ENCODE measurements at places on chromosomes 2 and 18.

GRCh38 chr2:64049633-64050220, 30.5 kb upstream of the VPS54 start:
- DNase-seq: peak; percentile 68

GRCh38 chr2:159616286-159616701, at the start of gene BAZ2B:
Gene BAZ2B, minus strand, starts transcription at chr2:159616548. Its CDS starts 137,829 bp downstream, at chr2:159478719.
- DNase-seq: no peak

GRCh38 chr18:3510896-3511295, 60.9 kb downstream of the TGIF1 start:
- no peak for DNase-seq

- DNase-seq: no peak
These were observed 23.4 kb upstream of the ITGA6 start for GRCh38 chr2:172403881-172404468.

- DNase-seq: no peak
These were observed 25.8 kb downstream of the AAK1 start for GRCh38 chr2:69617744-69618143.

DNA sequence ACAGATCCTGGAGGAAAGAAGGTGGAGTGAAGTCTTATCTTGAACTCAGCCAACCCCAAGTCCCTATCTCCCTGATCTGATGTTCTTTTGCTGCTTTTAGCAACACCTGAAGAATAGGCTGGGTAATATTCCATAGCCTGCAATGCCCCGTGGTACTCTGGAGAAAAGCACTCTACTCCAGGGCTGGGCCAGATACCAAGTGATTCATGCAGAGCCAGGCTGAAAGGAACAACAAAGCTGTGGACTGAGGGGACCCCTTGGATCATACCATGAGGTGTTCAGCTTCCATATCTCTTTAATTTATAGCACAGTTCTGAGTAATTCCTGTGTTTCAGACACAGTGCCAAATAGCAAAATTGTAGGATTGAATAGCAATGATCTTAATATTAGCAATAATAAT, 130.6 kb downstream of the NXPH2 start:
- DNase-seq: no peak

DNA sequence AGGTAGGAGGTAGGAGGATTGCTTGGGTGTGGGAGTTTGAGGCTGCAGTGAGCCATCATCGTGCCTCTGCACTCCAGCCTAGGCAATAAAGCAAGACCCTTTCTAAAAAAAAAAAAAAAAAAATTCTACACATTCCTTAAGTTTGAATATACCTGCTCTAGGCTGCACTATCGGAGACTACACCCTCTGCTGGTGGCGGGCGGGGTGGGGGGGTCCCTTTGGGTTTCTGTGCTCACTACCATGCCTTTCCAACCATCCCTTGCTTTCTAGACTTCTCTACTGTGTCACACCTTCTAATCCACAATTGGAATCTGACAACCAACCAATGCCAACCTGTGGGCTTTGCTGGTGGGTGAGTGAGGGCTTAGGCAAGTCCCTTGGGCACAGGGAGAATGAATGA, 34.7 kb upstream of the FAM136A start:
- no peak for DNase-seq

GRCh38 chr2:120483355-120483754, 137.4 kb downstream of the INHBB start:
- no peak for DNase-seq

DNA sequence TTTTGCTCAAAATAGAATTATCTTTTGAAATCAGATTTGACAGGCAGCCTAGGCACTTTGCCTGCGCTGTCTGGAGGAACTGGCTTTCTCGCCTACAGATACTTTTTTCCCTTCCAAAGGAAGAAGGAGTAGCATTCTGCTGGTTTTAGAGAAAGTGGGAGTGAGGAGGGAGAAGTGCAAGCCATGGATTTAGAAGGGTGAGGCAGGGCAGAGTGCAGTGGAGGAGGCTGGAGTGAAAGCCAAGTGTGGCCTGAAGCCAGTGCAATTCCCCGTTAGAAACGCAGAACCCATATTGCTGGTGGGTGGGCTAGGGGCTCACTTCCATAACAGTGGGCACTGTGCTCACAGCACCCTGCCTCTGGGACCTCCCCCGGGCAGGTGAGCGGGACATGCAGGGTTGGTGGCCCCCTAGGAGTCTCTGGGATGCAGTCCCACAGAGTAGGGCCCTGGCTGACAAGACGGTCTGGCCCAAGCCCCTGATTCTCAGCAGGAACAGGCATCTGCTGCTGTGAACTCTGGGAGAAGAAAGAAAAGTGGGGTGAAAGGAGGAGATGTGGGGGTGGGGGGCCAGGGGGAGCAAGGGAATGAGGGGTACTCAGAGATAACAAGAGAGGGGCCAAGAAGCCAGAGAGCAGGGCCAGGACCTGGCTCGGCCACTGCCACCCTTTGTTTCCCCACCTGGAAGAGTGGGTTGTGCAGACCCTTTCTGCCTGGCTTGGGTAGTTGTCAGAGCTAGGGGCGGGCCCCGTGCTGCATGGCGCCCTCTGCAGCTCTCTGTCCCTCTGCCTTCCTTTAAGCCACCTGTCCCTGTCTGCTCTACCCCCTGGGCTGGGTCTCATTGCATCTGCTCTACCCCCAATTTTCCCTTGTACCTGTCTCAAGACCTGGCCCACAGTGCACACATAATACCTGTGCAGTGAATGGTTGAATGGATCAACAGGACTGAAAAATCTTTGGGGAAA, 273.5 kb upstream of the HS6ST1 start:
- DNase-seq: no peak

GRCh38 chr2:131394147-131394931, 30.4 kb upstream of the RAB6D start:
- no peak for DNase-seq

DNA sequence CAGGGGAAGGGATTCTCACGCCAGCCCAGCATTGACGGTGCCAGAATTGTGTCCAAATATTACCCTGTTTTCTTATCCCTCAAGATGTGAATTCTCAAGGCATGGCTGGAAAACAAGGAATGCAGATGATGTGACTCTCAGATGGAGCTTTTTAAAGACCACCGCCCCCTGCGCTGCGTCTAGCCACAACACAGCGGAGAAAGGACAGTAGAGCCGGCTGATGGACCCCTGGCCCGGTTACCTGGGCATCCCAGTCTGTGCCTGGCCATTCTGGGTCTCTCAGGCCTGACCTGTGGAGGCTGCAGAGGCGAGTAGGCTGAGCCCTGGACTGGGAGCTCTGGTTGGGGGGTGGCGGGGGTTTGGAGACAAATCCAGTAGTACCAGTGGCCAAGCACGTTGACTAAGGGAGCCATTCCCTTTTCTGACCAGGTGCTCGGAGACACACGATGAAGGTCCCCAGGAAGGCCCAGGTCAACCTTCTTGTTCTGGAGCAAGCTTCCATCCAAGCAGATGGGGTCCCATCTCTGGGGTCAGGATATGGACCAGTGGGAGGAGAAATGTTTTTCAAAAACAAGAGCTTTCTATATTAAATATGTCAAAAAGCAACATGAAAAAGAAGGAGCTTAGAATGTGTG, 5.3 kb downstream of the CAPN13 start:
- no peak for DNase-seq

DNA sequence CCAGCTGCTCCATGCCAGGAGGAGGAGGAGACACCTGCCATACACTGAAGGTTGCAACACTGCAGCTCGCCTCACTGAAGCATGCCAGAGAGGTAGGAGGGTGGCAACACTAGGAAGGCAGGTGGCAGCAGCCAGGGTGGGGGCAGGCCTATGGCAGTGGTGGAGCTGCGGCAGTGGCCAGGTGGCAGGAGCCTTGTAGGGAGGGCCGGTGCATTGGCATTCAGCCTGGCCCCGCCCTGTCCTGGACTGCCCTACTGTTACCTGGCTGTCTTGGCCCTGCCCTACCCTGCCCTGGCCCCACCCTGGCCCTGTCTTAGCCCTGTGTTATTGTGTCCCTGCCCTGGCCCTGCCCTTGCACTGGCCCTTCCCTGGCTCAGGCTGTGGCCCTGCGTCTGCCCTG, 7.4 kb upstream of the ANKRD62 start:
- DNase-seq: no peak

DNA sequence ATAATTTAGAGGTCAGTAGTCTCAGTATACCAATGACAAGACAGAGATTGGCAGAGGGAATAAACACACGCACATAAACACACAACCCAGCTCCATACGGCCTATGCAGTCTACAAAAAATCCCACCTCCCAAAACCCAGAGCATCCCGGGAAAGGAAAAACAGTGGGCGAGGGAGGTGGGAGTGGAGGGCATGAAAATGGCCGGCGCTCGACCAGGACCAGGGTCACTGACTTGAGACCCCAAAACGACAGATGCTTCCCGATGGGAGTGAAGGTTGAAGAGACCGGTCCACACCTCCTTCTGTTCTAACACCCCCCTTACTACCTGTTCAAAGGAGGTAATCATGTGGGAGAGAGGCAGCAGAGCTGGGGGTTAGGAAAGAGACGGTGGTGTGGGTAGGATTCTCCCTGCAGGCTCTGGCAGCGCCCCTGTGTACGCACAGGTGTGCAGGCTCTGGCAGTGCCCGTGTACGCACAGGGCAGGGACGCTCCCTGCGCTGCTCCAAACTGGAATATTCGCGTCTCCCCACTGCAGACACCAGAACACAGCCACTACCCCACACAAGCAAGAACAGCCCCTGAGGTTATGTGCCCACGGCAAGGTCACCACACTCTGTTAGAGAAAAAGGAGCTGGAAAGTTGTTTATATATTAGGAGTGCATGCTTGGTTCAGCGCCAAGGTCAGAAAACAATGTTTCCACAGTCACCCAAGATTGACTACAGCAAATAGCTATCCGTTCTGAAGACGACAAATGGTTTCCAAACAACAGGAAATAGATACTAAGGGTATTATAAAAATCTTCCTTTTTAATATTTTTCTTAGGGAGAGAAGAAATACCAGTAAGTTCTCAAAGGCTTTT, 67.9 kb downstream of the EIPR1 start:
- DNase-seq: no peak

DNA sequence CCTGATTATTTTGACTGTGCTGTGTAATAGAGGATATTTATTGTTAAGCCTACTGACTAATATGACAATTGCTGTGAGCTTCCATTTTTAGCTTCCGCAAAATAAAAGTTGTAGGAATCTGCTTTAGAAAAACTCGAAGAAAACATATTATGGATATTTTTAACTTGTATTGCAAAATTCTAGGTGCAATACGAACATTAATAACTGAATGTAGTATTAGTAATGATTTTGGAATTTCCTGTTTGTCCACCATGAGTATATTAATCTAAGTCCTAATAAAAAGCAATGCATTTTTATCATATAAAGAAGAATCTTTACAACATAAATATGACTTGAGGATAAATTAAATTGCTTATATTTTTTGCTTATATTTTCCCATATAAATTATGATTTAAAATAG, 2.4 kb upstream of the DSC3 start:
- DNase-seq: no peak

- DNase-seq: no peak
These were observed 193.8 kb downstream of the SEPTIN10 start for GRCh38 chr2:109419960-109420370.

- DNase-seq: peak; percentile 30
These were observed 589 bp upstream of the SGPP2 start for GRCh38 chr2:222423632-222424275.

GRCh38 chr18:62324181-62324828, 805 bp upstream of the TNFRSF11A start:
- DNase-seq: no peak

DNA sequence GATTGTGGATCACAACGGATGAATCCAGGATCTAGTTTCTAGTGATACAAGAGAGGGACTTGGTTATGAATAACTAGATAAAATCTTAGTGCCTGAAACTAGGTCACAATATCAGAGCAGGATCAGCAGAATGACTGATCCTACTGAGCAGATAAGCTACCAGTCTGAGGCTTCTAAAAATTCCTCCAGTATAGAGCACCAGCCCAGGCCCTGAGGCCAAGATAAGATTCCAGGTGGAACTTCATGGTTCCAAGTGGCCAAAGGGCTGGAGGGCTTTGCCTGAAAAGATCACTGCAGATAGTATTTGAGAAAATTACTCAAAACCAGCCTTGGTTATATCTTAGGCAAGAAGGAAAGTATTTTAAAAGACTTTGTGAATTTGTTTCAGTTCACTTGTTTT, 162.4 kb downstream of the GREB1L start:
- DNase-seq: no peak
